ENCODE measurements at places on chromosomes 4 and X.

- no peak for DNase-seq
Measured at GRCh38 chr4:115332078-115332477, 218.7 kb upstream of the NDST4 start.

GRCh38 chr4:151043803-151044515 is 28.9 kb upstream of the LRBA start:
- DNase-seq, result no peak

DNA sequence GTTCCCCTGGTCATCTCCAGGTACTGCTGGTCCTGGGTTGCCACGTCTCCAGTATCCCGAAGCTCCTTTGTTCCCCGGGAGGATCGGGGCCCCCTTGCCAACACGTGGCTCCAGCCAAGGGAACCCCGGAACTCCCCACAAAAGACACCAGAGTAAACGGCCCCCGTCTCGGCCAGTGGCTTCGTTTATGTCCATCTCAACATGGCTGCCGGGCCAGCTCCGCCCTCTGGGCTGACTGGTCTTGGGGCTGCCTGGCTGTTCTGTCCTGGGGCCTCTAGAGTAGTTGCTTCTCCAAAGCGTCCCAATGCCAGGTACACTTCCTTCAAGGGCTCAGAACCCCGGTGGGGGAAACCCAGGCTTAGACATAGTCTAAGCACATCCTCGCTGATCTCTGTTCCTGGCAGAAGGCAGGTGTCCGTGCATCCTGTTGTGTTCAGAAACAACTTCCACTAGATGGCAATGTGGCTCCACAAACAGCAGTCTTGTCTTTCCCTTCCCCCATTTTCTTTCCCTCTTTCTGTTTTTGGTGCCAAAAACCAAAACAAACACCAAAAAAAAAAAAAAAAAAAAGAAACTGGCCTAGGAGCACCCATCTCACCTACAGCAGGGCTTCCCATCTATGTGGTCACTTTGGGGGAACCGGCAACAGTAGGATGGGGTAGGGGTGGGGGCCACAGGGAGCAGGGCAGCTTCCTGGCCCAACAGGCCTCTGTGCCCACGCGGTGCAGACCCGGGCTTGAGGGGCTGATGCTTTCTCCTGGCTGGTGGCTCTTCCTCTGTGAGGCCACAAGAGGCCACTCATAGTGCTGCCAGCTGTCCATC is 35.3 kb downstream of the NBDY start:
- DNase-seq, result peak; percentile 63

GRCh38 chrX:127390316-127390715 is 570.8 kb downstream of the PRR32 start:
- no peak for DNase-seq

DNA sequence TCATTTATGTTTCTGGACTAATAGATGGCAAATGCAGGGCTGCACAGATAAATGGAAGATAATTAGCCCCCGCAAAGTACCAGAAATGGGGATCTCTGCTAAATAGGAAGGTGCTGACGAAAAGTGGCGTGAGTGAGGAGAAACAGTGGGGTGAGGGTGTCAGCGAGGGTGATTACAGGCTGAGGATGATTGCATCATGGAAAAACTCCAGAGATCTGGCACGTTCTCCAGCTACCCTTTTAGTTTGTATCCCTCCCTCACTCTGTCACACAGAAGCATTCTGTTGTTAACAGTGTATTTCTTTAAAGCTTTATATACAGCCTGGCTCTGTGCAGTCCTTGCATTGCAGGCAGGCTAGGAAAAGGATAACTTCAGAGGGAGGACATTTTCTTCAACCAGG is 309.6 kb upstream of the DDX53 start:
- DNase-seq, result no peak

- DNase-seq, result no peak
Measured at GRCh38 chrX:103253608-103254007, 1.3 kb downstream of the TCEAL8 start.

GRCh38 chr4:8121292-8122015 is 37.2 kb downstream of the ABLIM2 start:
- no peak for DNase-seq

DNA sequence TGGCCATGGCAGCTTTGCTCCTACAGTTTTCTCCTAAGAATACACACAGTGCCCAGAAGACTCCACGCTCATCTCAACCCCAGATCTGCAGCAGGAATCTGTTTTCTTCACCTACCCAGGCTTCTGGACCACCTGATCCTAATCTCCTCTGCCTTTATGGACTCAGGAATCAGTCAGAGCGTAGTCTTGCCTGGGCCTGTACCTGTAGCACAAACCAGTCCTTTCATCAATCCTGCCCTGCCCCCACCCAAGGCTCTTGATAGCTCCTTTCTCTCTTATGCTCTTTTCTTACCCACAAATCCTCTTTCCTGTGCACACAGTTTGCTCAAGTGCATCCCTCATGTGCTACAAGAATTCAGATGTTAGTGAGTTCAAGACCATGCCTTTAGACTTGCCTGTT is 89.7 kb downstream of the ZNF718 start:
- no peak for DNase-seq
